ENCODE measurements at places on chromosomes 2 and 18. TPM values are rescaled to one million over a fixed set of nuclear protein-coding genes. Genes with fewer than 3 reads are reported as not detected.

PJVK gene
- total RNA-seq: 1.5 TPM

FRZB gene
- 0.14 TPM for total RNA-seq

ATOH8 gene
- 10.9 TPM for total RNA-seq

CTNNA2 gene
- total RNA-seq: not detected

GALNT5 gene
- total RNA-seq: 0.22 TPM

GPR55 gene
- under 0.01 TPM for total RNA-seq

FBXO48 gene
- 0.44 TPM for total RNA-seq

PSMD1 gene
- 130 TPM for total RNA-seq

ACMSD gene
- total RNA-seq: not detected

SEC11C gene
- 19.3 TPM for total RNA-seq

SEMA4F gene
- 5.3 TPM for total RNA-seq

DOK1 gene
- total RNA-seq: 9.2 TPM

RFX8 gene
- total RNA-seq: 3.1 TPM

PROC gene
- 0.14 TPM for total RNA-seq

ALPI gene
- total RNA-seq: not detected

SERPINB4 gene
- total RNA-seq: 0.14 TPM

VIT gene
- total RNA-seq: 0.22 TPM

SLC23A3 gene
- 1.1 TPM for total RNA-seq

OSR1 gene
- 6.6 TPM for total RNA-seq

MAP4K4 gene
- total RNA-seq: 312 TPM

WNT6 gene
- not detected for total RNA-seq
